ENCODE measurements at places on chromosomes 7 and 10.

DNA sequence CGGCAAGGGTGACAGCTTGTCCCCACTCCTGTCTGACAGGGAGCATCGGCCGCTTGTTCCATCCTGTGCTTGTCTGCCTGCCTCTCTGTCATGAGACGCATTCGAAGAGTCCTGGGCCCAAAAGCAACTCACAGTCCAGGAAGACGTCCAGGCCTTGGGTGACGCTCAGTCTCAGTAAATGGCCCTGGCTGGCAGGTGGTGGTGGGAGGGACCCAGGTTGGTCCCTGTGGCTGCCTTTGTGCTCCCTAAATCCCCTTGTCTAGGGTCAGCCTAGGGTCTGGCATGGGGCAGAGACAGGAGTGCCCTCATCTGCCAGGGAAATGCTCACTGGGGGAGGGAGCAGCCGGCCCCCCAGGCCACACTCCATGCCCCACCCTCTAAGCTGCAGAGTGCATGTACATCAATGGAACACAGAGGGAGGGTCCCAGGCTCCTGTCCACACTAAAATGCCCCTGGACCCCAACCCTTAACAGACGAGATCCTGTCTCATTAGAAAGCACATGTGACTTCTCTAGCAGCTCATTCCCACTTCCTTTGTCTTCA, 295.2 kb upstream of the ZNF32 start:
- DNase-seq, result no peak

DNA sequence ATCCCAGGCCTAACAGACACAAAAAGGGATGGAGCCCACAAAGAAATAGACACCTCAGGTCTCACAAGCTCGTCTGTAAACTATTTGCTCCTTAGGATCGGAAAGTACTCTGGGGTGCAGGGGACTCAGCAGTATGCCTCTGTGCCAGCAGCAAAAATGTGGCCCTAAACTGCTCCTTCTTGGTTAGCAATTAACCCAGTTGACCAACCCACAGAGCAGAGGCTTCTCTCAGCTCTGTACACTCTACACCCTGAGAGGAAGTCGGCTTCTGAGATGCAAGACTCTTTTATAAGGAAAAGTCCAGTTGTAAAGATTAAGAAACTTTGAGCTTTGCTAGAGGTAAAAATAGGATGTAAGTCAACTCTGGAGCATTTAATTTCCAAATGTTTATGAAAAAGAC, 156.3 kb upstream of the PRSS58 start:
- DNase-seq, result no peak

DNA sequence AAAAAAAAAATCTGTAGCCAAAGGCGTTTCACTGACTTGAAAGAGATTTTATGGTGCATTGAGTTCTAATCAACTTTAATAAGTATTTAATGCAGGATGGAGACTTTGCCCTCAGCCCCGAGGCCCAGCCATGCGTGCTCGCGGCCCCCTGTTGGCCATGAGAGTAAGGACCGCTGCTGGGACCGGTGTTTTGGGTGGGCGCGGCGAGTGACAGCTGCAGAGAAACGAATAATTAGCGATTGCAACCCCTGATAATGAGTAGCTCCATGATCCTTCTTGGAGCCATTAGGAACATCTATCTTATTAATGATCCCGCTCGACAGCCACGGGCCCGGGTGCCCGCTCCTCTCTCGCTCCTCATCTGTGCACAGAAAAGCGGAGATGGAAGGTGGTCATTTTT, 347.4 kb downstream of the RPS24 start:
- no peak for DNase-seq

GRCh38 chr10:23522345-23522744, 83.5 kb downstream of the OTUD1 start:
- no peak for DNase-seq

- DNase-seq, result no peak
These were observed 40.9 kb downstream of the JCAD start for GRCh38 chr10:30018496-30018895.

DNA sequence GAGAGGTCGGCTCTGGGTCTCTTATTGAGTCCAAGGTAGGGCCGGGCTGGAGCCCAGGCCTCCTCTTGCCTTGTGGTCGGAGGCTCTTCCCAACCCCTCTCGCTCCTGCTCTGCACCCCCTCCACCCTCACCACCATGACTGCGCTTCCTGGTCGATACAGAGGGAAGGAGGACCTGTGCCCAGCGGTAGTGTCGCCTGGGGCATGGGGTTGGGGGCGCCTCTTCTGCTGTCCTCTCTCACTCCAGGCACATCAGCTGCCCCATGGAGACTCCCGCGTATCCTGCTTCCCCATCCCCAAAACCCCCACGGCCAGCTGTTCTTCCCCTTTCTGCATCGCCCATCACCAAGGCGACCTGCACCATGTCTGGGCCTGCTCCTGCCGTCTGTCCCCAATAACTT, 44.4 kb downstream of the TMEM270 start:
- DNase-seq, result no peak

- peak; percentile 34 for DNase-seq
These were observed 44.0 kb upstream of the ANK3 start for GRCh38 chr10:60433684-60434083.

- DNase-seq, result no peak
These were observed 22.9 kb downstream of the RBM33 start for GRCh38 chr7:155667241-155667829.

DNA sequence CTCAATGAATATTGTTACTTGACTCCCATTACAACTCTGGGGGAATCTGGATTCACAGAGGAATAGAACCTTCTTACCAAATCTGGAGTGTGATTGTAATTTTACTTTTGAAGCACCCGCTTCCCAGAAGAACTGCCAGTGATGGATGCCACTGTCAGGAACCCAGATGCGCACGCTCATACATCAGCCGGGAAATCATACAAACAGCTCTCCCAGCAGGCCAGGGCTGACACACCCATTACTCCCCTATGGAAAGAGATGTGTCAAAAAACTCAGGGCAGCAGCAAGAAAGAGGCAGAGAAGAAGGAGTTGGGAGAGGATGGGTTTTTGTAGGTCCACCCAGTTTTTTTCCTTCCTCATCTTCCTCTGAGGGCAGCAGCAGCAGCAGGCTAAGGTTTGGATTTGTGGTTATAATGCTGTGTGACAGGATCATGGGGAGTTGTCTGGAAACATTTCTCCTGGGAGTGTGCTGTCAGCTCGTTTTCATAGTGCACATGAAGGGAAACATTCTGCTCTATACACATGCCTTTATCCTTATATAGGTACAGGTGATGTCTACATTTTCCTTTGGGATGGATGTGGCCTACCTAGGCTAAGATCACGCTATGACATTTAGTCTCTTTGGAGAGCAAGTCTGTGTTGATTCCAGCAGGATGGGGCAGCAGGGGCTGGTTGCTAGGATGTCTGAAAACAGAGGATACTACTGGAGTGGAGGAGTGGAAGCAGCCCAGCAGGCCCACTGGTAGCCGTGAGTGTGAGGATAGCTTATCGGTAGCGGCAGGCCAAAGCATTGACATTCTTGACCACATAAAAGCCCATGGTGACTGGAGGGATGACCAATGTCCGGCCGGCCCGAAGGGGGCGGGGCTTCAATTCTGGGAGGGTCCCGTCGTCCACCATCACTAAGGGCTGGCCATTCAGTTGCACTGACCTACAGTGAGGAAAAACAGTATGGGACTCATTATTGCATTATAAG, 12.4 kb upstream of the HPS1 start:
- DNase-seq, result no peak
